Foreskin keratinocyte (primary cell): ENCODE measurements at places on chromosomes 3 and 15. TPM values are rescaled to one million over a fixed set of nuclear protein-coding genes. Genes with fewer than 3 reads are reported as not detected.
A peak's percentile ranks its signal among the peaks of the same experiment; 100 is the strongest.

The TIGIT gene
- not detected in 2 replicates for total RNA-seq

DNA sequence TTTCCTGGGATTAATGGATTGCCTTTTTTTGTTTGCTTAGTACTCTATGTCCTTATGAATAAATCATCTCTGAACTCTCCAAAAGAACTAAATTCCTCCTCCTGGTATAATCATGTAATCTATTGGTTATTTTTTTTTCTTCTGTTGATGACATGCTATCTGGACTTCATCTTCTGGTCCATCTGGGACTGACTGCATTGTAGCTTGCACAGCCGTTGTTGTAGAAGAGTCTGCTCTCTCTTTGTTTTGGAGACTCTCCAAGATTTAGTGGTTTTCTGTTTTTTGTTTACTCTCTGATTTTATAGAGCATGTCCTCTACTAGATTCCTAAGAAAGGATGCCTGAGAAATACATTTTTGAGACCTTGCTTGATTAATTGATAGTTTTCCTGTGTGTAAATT, 19.1 kb downstream of the IREB2 start:
- DNase-seq = no peak

- peak; percentile 34 for DNase-seq
These were observed 184.9 kb upstream of the LPP start for GRCh38 chr3:187968883-187969580.

DNA sequence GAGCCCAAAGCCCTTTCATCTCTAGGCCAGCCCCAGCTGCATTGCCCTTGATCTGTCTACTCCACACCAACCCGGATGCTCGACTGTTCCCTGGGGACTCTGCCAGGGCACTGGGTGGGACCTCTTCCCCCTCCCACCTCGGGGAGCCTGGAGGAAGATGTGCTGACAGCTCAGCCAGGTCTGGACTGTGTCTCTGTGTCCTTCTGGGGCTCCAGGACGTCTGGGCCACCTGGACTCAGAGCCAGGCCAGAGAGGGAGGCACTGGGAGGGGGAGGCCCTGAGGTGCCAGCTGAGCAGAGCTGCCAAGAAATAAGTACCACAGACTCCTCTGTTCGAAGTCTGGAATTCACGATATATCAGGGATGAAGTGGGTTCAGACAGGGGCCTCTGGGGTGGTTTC, 5.8 kb upstream of the HCN4 start:
- DNase-seq = no peak
